Stimulated activated CD8-positive, alpha-beta memory T cell treated with anti-CD3 and anti-CD28 coated beads, Interleukin-4, amount 100 ng/mL, for 48 hours (primary cell): ENCODE measurements at places on chromosomes 4 and X.

GRCh38 chrX:102712216-102712966, at the start of gene GPRASP2:
Gene GPRASP2, plus strand, starts transcription at chrX:102712448. Its CDS starts 2,422 bp downstream, at chrX:102714870.
- peak; percentile 29 for DNase-seq

DNA sequence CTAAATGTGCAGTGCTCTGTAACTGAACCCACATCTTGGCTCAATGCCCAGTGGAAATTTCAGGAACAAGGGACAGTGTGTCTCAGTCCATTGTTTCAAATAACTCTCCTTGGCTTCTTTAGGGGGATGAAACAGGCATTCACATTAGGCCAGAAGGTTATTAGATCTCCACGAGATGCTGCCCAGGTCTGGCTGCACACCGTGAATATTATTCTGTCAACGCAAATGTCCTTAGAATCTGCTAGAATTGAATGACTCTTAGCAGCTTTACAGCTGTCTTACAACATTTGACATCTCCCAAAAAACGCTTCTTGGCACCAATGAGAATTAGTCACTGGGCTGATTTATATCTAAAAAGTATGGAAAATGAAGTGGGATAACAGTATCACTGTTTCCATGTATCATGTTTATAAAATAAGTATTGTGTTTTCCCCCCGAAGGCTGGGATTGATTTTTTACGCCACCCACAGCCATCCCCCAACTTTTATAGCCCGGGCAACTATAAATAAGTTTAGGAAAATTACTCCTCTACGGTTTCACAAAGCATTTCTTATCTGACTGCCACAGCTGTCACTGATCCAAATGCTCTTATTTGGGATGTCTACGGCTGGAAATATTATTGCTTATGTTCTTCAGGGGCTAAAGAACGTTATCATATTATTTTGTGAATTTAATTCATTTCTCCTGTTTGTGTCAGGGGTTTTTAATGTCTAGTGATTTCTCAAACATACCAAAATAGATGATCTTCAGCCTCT, 559.7 kb upstream of the FAT1 start:
- DNase-seq, result no peak

- no peak for DNase-seq
Observed at GRCh38 chr4:165458471-165458870, 79.7 kb downstream of the CPE start.

DNA sequence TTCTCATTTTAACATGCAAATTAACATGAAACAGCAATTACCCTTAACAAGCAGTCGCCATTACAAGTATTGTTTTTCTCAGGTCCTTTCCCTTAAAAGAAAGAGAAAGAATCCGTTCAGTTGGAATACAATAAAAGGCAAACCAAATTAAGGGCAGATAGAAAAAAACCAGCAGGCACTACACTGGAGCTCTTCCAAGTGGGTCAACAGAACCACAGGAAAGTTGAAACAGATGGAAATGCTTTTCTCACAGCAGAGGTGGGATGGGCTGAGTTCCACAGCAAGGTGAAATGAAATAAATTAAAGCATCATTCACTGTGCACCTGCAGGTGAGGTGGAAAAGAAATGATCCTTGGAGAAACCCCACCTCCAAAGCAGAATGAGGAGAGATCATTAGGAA, 102.6 kb downstream of the APBB2 start:
- DNase-seq, result no peak

- DNase-seq, result no peak
Observed at GRCh38 chr4:141376769-141377168, 156.1 kb downstream of the ZNF330 start.

- DNase-seq, result no peak
Observed at GRCh38 chr4:152575533-152575932, 39.6 kb upstream of the FBXW7 start.

DNA sequence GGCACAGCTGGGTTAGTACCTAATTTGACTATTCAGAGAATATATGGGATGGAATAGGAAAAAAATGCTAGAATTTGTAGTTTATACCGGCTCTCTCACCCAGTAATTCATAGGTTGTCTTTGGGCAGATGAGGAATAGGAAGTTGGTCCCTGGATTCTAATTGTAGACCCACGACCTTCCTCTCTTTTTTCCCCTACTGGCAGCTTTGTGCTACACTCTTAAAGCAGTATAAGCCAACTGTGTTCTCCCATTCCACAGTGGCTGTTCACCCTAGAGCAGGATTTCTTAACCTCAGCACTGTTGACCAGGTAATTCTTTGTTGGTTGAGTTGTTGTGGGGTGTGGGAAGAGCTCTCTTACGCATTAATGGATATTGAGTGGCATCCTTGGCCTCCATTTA, 92.9 kb downstream of the FNIP2 start:
- no peak for DNase-seq
